ENCODE measurements at places on chromosomes 3 and 15.

GRCh38 chr3:146575636-146576035, 29.5 kb downstream of the PLSCR5 start:
- ATAC-seq: no peak

DNA sequence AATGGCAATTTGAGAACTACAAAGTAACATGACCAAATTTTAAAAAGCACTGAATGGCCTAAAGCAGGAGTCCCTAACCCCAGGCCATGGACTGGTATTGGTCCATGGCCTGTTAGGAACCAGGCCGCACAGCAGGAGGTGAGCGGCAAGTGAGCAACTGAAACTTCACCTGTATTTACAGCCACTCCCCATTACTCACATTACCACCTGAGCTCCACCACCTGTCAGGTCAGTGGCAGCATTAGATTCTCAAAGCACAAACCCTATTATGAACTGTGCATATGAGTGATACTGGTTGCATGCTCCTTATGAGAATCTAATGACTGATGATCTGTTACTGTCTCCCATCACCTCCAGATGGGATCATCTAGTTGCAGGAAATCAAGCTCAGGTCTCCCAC, 48.8 kb downstream of the SENP7 start:
- ATAC-seq: no peak

- no peak for ATAC-seq
These were observed 167.2 kb downstream of the MAGI1 start for GRCh38 chr3:65871305-65872141.

- ATAC-seq: no peak
These were observed 477.8 kb upstream of the RGMA start for GRCh38 chr15:93566762-93567161.

DNA sequence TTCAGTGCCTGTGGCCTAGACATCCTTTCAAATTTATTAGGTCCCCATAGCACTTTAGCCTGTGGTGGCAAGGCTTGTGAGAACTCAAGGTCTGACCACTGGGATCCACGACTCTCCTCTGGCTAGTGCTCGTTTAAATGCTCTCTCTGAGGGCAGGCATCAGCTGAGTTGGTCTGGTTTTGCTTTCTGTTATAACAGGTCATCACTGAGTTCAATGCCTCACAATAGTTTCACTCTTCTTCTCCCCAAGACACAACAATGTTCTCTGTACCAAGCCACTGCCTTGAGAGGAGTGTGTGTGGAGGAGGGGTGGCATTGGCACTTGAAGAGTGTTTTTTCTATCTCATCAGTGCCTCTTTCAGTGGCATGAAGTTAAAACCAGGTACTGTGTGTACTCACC, 7.6 kb downstream of the OR5K4 start:
- ATAC-seq: no peak

All from activated CD4-positive, CD25-positive, alpha-beta regulatory T cell treated with anti-CD3 and anti-CD28 coated beads, Interleukin-2, amount 50 U/mL, for 24 hours (primary cell).